Lung (tissue), 17 donors: ENCODE measurements at places on chromosomes 11 and 22. TPM values are rescaled to one million over a fixed set of nuclear protein-coding genes. Genes with fewer than 3 reads are reported as not detected.

GRCh38 chr11:47152953-47153950, 23.4 kb downstream of the ARFGAP2 start:
- DNase-seq = peak; percentile 92

DNA sequence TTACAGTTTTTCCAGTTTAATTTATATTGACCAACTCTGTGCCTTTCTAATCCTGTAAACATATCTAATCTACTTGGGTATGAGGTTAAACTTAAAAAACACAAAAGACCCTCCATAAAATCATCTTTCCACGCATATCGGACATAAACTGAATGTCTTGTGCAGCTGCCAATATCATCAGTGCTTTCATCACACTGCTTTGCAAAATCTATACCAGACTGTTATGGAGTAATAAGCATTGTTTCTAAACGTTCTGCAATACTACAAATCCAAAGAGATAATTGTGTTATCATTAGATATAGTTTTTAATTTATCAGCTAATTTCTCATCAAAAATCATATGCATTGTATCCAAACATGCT, 36.1 kb upstream of the AMPD3 start:
- DNase-seq = no peak

DNA sequence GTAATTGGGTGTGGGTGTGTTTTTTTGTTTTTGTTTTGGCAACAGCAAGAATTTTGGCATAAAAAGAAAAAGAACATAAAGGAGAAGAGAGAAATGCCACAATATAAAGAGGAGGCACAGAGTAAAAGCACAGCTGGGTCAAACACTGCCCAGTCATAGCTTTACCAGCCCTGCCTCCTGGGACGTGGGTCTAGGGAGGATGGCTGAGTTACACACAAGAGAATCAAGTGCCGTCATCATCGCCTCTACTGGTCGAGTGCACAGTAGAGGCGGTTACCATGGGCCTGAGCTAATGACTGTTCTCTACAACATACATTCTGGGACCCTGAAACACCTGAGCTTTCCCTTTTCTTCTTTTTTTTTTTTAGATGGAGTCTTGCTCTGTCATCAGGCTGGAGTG, 87.6 kb upstream of the BID start:
- DNase-seq = no peak

- no peak for DNase-seq
Measured at GRCh38 chr11:29029452-29029851, 921.3 kb downstream of the METTL15 start.

- peak; percentile 90 for DNase-seq
Measured at GRCh38 chr22:29704528-29705285, 15.1 kb upstream of the CABP7 start.

- DNase-seq = no peak
Measured at GRCh38 chr11:36346562-36347383, 50.7 kb downstream of the PRR5L start.

GRCh38 chr22:22802339-22802970, 85.2 kb upstream of the IGLL5 start:
- no peak for DNase-seq

DNA sequence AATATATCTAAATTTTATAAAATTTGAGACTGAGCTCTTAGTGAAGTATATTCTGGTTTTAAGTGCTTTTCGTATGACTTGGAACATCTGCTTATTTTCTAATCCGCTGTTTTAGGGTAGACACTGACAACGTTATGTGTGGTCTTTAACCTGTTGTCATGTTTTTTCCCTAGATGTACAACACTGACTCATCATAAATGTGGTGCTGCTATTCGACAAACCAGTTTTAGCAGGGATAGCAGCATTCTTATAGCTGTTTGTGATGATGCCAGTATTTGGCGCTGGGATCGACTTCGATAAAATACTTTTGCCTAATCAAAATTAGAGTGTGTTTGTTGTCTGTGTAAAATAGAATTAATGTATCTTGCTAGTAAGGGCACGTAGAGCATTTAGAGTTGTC, 23.8 kb upstream of the HIKESHI start:
- no peak for DNase-seq

GRCh38 chr11:130992788-130993187, 76.5 kb upstream of the SNX19 start:
- DNase-seq = no peak

- DNase-seq = no peak
Measured at GRCh38 chr11:3344327-3345174, 34.4 kb downstream of the ZNF195 start.

DNA sequence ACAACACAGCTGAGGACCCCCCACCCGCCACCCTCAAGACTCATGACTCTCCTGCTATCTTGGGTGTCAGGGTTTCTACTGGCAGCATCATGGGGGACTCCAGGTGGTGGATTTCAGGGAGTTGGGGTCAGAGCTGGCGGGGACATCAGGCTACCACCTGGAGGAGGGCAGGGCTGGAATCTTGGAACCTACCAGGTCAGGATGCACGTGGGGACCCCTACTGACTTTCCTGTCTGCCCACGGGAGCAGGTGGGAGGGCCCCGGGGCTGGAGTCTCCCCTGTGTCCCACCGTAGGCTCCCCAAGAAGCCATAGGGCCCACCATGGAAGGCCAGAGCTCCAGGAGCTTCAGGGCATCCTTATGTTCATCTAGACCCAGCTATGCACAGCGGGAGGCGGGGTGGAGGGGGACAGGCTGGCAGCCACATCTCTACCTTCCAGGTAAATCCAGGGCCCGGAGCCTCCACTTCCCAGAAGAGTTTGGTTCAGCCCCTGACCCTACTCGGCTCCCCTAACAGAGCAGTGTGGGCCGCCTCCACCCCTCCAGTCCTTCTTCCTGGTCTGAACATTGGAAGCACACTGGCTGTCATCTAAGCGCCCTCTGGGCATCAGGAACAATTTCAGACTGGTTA, 10.0 kb downstream of the SLC37A2 start:
- DNase-seq = no peak

GRCh38 chr22:36565686-36566085, 36.7 kb upstream of the EIF3D start:
- no peak for DNase-seq

GRCh38 chr11:118328745-118329144, 13.8 kb downstream of the CD3D start:
- DNase-seq = no peak

- no peak for DNase-seq
Measured at GRCh38 chr11:102934735-102935134, 20.8 kb downstream of the MMP13 start.

- DNase-seq = no peak
Measured at GRCh38 chr11:98409069-98409468, 611.7 kb upstream of the CNTN5 start.

GRCh38 chr11:87076260-87076783, 38.6 kb downstream of the TMEM135 start:
- no peak for DNase-seq

GRCh38 chr22:23235425-23235824, 55.1 kb downstream of the BCR start:
- no peak for DNase-seq

DNA sequence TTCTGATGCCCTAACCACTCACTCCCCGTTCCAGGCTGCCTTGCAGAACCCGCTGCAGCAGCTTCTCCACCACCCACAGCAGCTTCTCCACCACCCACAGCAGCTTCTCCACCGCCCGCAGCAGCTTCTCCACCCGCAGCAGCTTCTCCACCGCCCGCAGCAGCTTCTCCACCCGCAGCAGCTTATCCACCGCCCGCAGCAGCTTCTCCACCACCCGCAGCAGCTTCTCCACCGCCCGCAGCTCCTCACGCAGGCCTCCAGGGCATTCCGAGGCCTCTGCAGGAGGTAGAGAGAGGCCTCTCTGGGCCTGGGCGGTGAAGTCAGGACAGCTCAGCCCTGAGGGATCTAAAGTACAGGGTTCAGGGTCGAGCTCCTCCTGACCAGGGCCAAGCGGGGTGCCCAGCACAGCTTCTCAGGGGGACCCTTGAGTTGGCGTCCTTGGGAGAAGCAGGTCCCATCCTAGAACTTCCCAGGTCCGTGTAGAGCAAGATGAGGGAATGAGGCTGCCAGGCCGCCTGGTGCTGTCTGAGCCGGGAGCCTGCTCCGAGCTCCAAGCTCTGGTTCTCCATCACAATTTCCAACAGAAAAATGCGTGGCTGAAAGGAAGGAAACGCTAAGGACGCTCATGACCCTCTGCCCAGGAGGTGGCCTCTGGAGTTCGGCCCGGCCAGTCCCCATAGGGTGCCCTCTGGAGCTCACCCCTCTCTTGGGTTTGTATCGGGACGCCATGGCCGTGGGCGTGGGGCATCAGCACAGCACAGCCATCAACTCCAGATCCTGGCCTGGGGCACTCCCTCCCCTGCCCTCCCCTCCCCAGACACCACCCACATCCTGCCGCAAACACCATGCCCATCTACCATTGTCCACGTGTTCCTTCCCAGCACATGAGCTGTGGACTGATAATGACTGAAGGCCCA, 528.6 kb downstream of the BRD1 start:
- DNase-seq = no peak

GRCh38 chr11:116309446-116309845, 463.3 kb downstream of the BUD13 start:
- DNase-seq = no peak

- DNase-seq = peak; percentile 66
Measured at GRCh38 chr11:18384157-18384641, 10.2 kb upstream of the LDHA start.

GRCh38 chr22:22076932-22077703, 94.5 kb upstream of the TOP3B start:
- no peak for DNase-seq

DNA sequence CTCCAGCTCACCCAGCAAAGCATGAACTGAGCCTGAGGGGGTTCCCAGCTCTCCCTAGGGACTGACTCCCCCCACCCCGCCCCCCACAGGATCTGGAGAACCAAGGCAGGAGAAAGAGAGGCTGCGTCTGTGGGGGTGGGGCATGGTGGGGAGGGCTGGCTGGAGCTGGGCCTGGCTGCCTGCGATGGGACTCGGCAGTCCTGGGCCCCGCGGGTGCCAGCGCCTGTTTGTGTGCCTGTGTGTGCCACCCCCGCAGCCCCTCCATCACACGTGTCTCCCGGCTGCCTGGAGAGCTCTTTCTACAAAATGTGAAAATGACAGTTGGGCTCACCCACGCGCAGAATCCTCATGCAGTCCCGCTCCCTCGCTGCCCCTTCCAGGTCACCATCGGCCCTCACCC, 46.8 kb downstream of the CACNA1I start:
- DNase-seq = no peak

GRCh38 chr11:38392176-38392575, 1794.1 kb upstream of the RAG2 start:
- DNase-seq = no peak

- no peak for DNase-seq
Measured at GRCh38 chr11:33412241-33412640, 155.1 kb downstream of the HIPK3 start.

- DNase-seq = no peak
Measured at GRCh38 chr11:35058669-35059434, 80.1 kb upstream of the CD44 start.

DNA sequence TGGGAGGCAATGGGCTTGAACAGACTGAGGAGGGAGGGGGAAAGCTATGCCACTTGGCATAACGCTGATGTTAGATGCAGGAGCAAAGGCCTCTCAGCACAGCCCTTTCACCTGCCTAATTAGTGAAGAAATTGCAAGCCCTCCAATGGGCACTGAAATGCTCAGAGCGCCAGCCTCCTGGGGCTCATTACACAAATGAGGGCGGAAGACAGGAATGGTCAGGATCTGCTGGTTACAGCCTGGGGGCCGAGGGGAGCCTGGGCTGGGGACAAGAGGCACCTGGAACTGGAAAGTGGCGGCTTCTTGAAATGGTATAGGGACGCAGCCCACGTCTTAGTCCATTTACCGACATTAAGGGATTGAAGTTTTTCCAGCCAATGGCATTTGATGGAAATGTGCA, 50.2 kb upstream of the PLET1 start:
- no peak for DNase-seq

DNA sequence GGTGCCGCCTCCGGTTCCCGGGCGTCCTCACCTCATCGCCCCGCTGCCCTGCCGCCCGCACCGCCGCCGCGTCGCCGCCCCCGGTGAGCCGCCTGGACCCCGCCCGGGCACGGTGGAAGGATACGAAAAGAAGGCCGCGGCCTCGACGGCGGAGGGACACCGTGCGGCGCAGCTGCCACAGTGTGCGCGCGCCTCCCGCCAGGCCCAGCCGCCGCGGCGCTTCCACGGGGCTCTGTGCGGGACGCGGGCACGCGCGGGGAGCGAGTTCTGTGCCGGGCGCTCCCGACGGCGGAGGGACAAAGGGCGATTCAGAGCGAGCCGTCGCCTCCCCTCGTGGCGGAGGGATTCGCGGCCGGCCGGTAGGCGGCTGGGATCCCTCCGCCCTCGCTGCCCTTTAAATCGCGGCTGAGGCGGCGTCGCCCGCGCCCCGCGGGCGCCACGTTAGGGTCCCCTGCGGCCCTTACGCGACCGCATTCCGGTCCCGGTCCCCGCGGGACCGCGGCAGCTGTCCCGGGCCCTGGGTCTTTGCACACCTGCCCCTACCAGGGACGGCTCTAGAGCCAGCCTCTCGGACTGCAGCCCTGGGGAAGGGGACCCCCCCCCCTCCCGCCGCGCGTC, 568 bp upstream of the KMT5B start:
- DNase-seq = peak; percentile 99

Gene RPS6KB2
- 26.3 TPM for total RNA-seq

Gene GVQW3
- total RNA-seq = 2.4 TPM

Gene SLC22A25
- not detected for total RNA-seq

Gene ART5
- total RNA-seq = 1.7 TPM

Gene OR5A1
- total RNA-seq = not detected

Gene ZP1
- total RNA-seq = not detected

Gene DNAJC24
- 13.0 TPM for total RNA-seq

Gene FZD4
- total RNA-seq = 24.3 TPM

Gene POU2AF1
- total RNA-seq = 6.9 TPM

Gene DGAT2
- total RNA-seq = 5.7 TPM

Gene ZNF143
- 32.2 TPM for total RNA-seq

Gene PDE3B
- total RNA-seq = 79.2 TPM

Gene SCUBE2
- 3.7 TPM for total RNA-seq
